ENCODE measurements at places on chromosomes 3 and 15.

- DNase-seq, result no peak
These were observed 65.9 kb upstream of the ARHGEF3 start for GRCh38 chr3:56867671-56868070.

GRCh38 chr15:83762367-83762766 is 108.4 kb downstream of the ADAMTSL3 start:
- no peak for DNase-seq

- no peak for DNase-seq
These were observed 10.0 kb downstream of the ARMC8 start for GRCh38 chr3:138197058-138197457.

GRCh38 chr3:195873971-195874370 is 34.4 kb downstream of the TNK2 start:
- DNase-seq, result no peak

DNA sequence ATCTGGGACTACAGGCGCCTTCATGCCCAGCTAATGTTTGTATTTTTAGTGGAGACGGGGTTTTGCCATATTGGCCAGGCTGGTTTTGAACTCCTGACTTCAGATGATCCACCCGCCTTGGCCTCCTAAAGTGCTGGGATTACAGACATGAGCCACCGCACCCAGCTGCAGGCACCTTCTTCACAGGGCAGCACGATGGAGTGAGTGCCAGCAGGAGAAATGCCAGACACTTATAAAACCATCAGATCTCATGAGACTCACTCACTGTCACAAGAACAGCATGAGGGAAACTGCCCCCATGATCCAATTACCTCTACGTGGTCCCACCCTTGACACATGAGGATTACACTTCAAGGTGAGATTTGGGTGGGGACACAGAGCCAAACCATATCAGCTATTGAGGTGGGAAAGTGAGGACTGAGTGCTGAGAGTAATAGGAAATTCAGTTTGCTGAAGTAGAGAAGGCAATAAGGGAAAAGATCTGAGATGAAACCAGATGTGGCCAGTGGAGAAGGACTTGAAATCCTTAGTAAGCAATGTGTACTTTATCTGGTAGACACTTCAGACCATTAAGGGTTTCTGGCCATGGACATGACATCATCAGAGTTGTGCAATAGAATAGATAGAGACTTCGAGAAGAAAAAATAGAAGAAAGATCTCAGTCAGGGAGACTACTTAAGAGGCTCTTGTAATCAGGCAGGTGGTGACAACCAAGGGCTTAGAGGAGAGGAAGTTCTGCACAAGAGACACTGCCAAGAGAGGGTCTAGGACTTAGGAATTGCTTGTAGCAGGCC is 18.1 kb upstream of the ATP13A5 start:
- DNase-seq, result no peak

DNA sequence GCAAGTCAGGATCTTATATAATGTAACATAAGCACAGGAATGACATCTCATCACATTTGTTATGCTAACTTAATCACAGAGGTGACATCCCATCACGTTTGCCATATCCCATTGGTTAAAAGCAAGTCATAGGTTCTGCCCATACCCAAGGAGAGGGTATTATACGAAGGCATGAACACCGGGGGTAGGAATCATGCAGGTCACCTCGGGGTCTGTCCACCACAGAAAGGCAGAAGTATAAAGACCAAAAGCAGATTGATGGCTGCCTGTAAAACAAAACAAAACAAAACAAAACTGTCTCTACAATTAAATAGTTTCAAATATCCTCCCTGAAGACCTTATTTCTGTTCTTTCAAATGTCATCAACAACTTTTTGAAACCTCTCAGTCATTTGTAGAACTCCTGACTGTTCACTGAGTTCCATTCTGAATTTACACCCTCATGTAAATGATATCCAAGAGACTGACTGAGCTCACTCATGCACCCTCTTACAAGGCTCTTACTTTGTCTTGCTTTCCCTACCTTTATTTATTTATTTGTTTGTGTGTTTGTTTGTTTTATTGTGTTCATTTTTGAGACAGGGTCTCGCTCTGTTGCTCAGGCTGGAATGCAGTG is 22.7 kb upstream of the ZNF639 start:
- no peak for DNase-seq

GRCh38 chr15:60520825-60521368 is 42.0 kb upstream of the ICE2 start:
- peak; percentile 52 for DNase-seq

DNA sequence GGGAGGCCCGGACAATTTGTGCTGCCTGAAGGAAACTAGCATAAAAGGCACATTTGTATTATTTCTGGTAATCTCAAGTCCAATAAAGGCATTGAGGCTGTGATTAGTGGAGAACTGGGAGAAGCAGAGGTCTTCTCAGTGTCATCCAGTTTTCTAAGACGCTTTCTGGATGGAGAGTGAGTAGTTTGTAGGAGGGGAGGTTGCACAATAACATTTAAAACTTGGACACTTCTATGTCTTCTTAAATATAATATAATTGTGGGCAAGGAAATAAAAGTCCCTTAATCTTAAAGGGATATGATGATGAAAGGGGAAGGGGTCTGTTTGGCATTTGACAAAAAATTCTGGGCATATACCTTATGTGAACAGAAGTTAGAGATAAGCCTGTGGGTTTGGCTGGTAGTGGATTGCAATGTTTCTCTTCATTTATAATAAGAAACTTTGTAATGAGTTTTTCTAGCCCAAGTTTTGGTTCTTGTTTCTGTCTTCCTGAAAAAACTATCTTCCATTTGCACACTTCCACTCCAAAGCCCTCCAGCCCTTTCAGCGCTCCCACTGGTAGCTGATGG is 291.6 kb upstream of the TGFBR2 start:
- no peak for DNase-seq

- no peak for DNase-seq
These were observed 296.8 kb downstream of the DOCK3 start for GRCh38 chr3:50971487-50971924.

DNA sequence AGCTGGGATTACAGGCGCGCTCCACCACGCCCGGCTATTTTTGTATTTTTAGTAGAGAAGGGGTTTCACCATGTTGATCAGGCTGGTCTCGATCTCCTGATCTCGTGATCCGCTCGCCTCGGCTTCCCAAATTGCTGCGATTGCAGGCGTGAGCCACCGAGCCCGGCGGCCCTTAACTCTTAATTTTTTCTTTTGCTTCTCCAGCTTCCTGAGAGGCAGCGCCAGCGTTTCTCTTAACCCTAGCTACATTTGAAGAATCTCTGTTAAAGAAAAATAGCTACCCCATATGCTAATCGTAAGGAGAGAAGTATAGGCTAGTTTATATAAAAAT is 465 bp upstream of the GK5 start:
- no peak for DNase-seq

DNA sequence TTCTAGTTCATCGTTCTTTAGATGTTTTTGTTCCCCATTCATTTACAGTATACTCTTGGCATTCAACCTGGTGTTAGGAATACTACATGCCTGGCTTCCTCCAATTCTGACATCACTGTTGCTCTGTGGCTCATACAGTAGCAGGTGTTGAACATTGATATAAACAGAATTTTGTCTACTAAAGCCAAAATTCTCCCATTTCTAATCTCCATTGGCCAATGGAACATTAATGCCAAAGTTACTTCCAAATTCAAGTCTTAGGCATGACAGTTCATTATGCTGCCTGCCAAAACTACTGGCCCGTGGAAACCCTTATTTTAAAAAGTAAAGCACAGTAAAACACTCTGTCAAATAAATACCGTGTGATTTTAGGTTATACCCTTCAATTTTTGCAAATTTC is 368.0 kb downstream of the NAALADL2 start:
- no peak for DNase-seq

DNA sequence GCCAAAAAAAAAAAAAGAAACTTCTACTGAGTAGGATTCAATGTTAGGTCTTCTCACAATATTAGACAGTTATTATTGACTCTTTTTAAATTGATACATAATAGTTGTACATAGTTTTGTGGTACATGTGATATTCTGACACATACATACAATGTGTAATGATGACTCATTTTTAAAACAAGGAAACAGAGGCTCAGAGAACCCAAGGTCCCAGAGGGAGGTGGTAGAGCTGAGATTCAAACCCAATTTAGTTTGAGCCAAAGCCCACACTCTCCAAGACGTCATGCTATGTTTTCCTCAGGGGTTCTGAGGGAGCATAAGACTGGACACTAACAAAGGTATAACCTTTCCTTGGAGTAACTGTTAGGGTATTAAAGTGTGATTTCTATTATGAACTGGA is 40.6 kb downstream of the MYO5C start:
- DNase-seq, result peak; percentile 65

DNA sequence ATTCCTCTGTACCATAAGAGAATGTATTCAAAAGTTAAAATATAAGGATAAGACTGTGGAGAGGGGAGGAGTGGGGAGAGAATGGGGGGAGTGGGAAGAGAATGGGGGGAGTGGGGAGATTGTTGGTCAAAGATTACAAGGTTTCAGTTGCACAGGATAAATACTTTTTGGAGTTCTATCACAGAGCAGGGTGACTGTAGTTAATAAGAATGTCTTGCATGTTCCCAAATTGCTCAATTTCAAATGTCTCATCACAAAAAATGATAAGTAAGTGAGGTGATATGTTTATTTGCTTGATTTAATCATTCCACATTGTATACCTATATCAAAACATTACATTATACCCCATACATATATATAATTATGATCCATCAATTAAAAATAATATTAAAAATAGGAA is 23.0 kb upstream of the MEF2A start:
- DNase-seq, result no peak

DNA sequence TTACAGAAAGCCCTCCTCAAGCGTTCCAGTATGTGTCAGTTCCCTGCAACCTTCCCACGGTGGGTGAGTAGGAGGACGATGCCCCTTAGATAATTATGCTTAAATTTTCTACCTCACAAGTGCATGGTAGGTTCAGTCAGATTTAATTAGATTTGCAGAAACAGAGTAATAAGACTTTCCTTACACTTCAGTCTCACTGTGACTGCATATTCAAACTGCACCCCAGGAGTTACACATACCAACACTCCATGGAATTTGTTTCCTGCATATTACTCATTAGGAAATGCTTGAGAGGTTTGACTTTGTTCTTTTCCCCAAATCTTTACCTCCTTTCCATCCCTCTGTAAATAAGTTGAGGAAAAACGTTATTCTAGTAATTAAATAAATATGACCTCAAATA is 108.8 kb downstream of the ARRDC4 start:
- DNase-seq, result no peak

DNA sequence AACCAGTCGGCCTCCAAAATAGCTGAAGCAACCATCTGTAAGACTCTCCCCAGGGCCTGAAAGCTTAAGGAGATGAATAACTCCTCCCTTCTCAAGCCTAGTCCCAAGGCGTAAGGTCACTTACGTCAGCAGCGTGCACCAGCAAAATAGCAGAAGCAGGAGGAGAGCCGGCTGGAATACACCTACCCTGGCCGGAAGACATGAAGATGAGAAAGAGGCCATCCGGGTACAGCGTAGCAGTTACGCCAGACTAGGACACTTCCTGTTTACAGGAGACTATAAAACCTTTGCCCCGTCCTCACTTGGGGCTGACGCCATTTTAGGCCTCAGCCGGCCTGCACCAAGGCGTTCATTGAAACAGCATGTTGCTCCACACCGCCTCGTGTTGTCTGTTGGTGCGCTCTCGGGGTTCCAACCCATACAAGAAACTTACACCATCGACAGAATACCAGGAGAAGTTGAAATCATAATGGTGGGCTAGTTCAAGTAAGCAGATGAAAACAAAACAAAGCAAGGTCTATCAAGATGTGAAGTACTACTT is 2.5 kb downstream of the CFAP92 start:
- no peak for DNase-seq

DNA sequence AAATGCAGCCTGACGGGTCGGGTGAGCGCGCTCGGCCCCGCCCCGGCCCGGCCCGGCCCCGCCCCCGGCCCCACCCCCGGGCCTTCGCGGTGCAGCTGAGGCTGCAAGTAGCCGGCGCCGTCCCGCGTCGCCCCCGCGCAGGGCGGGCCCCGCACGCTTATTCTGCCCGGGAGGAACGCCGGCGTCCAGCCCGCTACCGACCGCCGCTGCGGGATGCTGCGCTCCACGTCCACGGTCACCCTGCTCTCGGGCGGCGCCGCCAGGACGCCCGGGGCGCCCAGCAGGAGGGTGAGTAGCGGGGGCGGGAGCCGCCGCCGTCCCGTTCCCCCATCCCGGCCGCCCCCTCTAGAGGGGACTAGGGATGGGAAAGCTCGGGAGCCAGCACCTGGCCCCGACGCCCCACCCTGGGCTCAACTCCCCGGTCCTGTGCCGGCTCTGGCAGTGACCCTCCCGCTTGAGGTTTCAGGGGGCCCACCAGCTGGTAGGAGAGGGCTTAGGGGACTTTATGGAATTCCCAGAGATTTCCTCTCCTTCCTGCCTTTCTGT is at the start of gene MYZAP:
Gene MYZAP (plus strand): TSS at position 83 of the 546 bp plus-strand sequence. CDS start 131 bp downstream, at position 214.
- DNase-seq, result no peak

DNA sequence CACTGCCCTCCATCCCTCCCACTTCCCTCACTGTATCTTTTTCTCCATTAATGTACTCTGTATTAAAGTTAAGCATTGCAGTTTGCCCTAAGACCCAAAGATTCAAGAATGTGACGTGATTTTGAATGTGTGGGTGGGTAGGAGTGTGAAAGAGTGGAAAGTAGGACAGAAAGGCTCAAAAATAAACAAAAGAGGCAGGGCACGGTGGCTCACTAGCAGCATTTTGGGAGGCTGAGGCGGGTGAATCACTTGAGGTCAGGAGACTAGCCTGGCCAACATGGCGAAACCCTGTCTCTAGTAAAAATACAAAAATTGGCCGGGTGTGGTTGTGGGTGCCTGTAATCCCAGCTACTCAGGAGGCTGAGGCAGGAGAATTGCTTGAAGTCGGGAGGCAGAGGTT is 18.4 kb downstream of the TFRC start:
- DNase-seq, result no peak

GRCh38 chr3:129820587-129820986 is 72.9 kb downstream of the TMCC1 start:
- no peak for DNase-seq

- no peak for DNase-seq
These were observed 186.0 kb upstream of the KBTBD8 start for GRCh38 chr3:66812136-66812535.

DNA sequence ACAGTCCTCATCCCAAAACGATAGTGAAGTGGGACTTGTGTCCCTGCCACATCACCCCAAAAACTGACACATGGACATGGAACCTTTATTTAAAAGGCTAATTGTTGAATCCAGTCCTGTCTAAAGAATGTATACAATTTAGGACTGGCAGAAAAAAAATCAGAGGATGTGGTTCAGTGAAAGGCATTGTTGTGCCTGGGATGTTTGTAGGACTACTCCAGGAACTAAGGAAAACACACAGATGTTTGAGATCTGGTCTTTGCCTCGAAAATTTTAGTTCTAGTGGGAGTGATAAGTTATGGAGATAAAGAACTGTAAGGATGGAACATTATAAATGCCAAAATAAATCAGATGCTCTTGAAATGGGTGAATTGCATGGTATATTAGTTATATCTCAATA is 27.2 kb downstream of the VGLL4 start:
- DNase-seq, result no peak

DNA sequence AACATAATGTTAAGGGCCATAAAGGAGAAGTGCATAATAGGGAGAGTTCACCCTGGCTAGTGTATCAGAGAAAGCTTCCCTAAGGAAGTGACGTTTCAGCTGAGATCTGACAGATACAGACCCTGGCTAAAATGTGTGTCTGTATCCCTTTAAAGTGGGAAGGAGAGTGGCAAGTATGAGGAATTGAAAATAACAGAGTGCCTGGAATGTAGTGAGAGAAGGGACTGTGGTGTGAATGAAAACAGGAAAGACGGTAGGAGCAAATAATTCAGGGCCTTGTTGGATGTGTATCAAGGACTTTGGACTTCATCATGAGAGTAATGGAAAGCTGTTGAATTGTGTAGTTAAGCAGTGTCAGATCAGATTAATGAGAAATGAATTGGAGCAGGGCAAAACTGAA is 30.5 kb downstream of the NEO1 start:
- DNase-seq, result no peak
